ENCODE measurements at places on chromosomes 1 and 21.

DNA sequence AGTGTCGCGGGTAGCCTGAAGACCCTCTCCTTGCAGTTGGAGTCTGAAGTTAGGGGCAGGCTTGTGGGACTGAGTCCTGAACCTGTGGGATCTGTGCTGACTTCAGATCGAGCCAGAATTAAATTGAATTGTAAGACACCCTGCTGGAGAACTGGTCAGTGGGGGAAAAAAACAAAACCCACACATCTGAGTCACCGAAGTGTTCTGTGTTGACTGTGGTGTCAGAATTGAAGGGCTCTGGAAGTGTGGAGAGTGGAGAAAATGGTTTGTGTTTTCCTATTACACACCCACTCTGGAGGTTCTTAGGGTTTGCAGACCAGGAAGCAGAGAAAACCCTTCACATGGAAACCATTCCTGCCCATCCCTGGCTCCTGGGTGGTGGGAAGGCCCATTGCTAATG is 209.5 kb upstream of the GALNT2 start:
- no peak for DNase-seq

GRCh38 chr1:101905283-101905835 is 91.4 kb downstream of the OLFM3 start:
- no peak for DNase-seq

- no peak for DNase-seq
Observed at GRCh38 chr1:41407664-41408252, 46.5 kb downstream of the FOXO6 start.

- no peak for DNase-seq
Observed at GRCh38 chr1:201637282-201638079, 98.6 kb downstream of the NAV1 start.

DNA sequence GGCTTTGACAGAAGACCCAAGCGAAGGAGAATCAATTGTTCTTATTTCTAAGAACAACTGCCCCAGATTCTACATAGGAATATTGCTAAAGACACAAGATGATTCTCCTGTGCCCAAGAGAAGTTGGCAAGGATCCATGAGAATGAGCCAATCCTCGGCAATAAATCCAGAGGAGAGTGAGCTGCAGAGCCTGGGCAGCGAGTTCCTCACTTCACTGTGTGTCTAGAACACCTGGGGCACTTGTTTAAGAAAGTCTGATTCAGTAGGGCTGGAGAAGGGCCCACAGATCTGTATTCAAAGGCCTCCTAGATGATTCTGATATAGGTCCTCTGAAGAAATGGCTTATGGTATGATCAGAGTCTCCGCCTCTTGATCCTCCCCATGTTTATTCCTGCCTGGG is 31.8 kb downstream of the GADD45A start:
- no peak for DNase-seq

DNA sequence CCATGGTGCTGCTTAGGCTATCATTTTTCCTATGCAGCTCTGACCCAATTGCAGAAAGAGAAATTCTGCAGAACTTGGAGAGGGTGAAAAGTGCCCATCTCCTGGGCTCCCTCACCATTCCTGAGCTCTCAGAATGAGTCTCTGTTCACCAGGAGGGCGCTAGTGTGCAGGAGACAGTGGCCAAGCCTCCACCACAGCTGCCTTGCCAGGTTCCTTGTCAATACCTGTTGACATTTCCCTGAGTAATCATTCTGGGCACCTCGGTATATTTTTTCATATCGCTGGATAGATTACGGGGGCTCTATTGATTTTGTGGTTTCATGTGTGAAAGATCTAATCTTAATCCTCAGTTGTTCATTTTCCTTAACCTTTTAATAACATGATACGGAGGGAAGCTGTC is 13.0 kb upstream of the C8B start:
- DNase-seq, result no peak

- no peak for DNase-seq
Observed at GRCh38 chr21:45456584-45457160, 51.7 kb downstream of the COL18A1 start.

DNA sequence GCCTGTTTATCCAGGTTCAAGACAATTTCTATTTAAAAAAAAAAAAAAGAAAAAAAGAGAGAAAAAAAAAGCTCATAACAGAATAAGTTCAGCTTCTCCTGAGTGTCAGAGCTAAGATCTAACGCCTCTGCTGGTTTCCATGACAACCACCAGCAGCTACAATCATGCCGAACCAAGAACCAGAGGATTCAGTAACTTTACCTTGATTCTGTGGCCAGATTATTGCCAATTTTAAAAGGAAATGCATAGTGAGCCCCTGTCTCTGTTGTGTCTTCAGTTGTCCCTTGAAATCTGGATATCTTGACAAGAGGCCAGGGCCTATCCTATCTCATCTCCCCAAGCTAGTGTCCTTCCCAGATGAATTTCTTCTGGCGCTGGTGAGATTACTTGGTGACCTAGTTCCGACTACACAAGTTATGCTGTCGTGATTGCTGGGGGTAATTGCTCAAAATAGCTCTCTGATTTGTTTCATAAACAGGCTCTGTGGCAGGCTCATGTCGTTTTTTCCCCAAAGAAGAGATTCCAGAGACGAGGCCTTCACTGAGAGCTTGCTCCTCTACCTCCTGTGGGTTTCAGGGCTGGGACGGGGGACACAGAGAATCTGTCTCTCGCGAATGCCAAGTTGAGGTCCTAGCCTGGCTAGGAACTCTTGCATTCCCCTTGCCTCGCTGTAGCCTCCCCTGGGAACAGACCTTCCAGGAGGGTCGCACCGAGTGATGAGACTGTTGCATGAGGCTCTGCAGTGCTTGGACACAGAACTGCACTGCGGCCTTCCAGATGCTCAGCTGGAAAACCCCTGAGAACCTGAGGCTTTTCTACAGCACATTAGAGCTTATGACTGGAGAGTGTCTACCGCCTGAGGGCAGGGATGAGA is 32.4 kb upstream of the SCCPDH start:
- no peak for DNase-seq

GRCh38 chr1:228218513-228219244 is 10.8 kb downstream of the OBSCN start:
- DNase-seq, result no peak

GRCh38 chr1:245279346-245279745 is 124.6 kb downstream of the KIF26B start:
- DNase-seq, result no peak

- no peak for DNase-seq
Observed at GRCh38 chr1:158819461-158820443, 11.4 kb upstream of the MNDA start.

DNA sequence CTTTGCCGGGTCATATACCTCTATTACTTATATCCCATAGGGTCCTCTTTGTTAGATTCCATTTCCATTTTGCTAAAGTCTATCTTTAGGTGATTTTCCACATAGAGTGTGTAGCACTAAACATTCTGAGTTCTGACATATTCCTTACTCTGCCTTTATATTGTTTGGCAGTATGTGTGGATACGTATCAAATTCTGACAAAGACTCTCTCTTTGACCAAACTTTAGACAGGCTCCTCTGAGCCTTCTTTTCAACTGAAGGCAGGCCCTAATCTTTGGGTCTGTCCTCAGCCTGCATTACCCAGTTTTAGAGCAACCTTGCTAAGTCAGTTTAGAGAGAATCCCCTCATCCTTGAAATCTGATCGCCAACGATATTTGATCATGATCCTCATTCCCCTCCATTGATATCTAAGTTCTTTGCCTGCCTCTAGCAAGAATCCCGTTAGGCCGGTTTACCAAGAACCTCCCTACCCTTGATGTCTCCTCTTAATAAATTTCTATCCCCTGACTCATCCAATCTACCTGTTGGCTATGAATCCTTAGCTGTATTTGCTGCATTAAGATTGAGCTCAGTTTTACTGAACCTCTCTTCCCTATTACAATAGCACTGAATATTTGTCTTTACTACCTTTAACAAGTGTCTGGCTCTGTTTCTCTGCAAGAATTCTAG is 10.4 kb upstream of the PPT1 start:
- DNase-seq, result no peak

DNA sequence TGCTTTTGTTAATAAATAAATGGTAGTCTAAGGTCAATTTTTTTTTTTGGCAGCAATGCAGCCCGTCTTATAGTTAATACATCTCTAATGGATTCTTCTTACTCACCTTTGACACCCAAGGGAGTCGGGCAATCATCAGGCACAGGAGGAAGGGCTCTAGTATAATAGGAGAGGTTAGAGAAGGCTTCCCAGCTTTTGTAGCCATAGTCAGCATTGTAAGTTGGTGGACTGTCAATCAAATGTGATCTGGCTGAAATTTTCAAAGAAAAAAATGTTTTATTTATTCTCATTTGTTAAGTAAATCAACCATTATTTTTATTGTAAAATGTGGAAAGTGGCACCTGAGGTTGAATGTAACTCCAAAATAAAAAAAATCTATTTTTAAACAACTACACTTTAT is 2.1 kb downstream of the PTGS2 start:
- DNase-seq, result no peak

GRCh38 chr1:47781171-47781959 is 215.8 kb downstream of the TRABD2B start:
- no peak for DNase-seq

- no peak for DNase-seq
Observed at GRCh38 chr1:198160222-198160621, 3.4 kb downstream of the NEK7 start.

DNA sequence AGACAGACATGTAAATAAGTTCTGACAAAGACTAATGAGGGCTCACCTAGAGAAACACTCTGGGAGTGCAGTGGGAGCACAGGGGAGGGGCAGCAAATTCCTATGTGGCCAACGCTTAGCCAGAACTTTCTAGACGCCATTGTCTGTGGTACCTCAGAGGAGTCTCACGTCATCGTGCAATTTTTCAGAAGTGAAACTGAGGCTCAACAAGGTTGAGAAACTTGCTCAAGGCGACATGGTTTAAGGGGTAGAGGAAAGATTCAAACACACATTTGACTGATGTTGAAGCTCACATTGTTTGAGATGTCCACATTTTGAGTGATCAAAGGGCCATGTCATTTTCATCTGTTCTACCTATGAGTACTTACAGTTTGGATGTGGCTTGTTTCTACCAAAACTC is 152.6 kb upstream of the LMO4 start:
- DNase-seq, result no peak

DNA sequence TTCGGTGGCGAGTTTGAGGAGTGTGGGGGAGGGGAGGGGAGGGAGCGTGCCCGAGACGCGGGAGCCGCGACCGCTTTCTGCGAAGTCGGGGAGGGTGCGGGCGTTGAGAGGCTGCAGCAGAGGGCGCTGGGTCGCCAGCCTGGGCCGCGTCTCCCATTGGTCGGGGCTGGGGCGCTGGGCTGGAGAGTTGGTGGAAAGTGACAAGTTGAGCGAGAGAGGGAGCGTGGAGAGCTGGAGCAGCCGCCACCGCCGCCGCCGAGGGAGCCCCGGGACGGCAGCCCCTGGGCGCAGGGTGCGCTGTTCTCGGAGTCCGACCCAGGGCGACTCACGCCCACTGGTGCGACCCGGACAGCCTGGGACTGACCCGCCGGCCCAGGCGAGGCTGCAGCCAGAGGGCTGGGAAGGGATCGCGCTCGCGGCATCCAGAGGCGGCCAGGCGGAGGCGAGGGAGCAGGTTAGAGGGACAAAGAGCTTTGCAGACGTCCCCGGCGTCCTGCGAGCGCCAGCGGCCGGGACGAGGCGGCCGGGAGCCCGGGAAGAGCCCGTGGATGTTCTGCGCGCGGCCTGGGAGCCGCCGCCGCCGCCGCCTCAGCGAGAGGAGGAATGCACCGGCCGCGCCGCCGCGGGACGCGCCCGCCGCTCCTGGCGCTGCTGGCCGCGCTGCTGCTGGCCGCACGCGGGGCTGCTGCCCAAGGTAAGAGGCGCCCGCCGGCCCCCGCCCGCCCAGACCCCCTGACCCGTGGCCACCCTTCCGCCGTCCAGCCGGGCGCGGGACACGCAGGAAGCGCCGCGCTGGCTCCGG is at the start of gene ROR1:
TSS of gene ROR1 (plus strand) at position 203 of the 802 bp plus-strand sequence.
- DNase-seq, result no peak

GRCh38 chr1:74222701-74223100 is 12.5 kb upstream of the TNNI3K start:
- no peak for DNase-seq

- DNase-seq, result no peak
Observed at GRCh38 chr1:79380078-79380477, 373.5 kb upstream of the ADGRL4 start.

DNA sequence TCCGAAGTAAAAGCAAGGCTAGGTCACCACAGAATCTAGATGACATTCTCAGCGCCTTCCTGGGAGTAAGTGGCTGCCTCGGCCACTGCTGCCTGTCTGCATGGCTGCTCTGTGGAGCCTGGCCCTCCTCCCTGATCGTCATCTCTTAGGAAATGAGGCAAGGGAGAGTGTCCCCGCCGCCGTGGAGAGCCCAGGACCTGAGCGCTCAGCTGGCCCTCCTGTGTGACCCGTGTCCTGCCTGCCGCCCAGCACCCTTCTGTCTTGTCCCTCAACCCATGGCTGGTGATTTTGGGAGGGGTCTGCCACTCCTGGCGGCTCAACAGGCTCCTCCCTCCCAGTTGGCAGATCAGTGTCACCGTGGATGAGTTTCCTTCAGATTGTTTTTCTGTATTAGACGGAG is 156.4 kb upstream of the COL6A1 start:
- DNase-seq, result no peak

DNA sequence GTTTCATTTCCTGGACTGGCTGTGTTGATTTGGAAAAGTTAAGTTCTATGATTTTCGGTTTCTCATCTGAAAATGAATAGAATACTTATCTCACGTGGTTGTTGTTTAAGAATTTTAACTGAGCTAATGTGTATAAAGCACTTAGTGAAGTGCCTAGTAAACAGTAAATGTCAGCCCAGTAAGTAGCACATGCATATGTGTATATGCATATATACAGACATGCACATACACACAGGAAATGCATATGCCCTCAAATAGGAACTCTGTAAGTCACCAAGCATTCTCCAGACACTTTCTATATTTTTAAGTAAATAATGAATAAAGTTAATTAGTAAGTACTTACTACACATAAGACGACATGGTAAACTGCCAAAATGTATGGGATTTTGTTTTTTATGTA is 128.6 kb downstream of the CLEC20A start:
- DNase-seq, result no peak
